Stimulated activated CD8-positive, alpha-beta memory T cell treated with anti-CD3 and anti-CD28 coated beads, Interleukin-7, amount 100 ng/mL, for 1 hour (primary cell): ENCODE measurements at places on chromosomes 16 and 17.

GRCh38 chr16:49366669-49367068, 6.9 kb upstream of the C16orf78 start:
- DNase-seq: no peak

GRCh38 chr16:87924041-87924810, 12.1 kb downstream of the CA5A start:
- DNase-seq: no peak

GRCh38 chr16:19309178-19309577, 23.6 kb downstream of the CLEC19A start:
- no peak for DNase-seq

DNA sequence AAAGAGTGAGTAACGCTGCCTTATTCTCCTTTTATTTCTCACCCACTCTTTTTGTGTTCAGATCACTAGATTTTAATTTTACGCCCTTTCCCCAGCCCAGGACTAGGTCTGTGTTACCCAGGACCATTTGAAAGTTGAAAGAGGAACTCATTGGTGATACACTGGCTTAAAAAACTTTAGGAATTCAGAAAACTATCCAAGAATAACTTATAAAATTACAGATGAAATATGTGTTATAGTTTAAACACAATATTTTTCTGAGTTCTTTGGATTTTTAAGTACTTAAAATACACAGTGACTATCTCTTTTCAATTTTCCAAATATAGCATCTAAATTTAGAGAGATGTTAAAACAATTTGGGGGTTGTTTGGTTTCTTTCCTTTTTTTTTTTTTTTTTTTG, 385.2 kb downstream of the CDH13 start:
- no peak for DNase-seq

- no peak for DNase-seq
Measured at GRCh38 chr17:6352801-6353560, 81.9 kb downstream of the AIPL1 start.
